ENCODE measurements at places on chromosomes 12 and 14.

GRCh38 chr12:132517740-132518100 lies 27.8 kb downstream of the FBRSL1 start:
- DNase-seq, result no peak

GRCh38 chr14:90742729-90743128 lies 73.5 kb downstream of the TTC7B start:
- no peak for DNase-seq

GRCh38 chr12:65511134-65511834 lies 232.8 kb downstream of the MSRB3 start:
- DNase-seq, result no peak

DNA sequence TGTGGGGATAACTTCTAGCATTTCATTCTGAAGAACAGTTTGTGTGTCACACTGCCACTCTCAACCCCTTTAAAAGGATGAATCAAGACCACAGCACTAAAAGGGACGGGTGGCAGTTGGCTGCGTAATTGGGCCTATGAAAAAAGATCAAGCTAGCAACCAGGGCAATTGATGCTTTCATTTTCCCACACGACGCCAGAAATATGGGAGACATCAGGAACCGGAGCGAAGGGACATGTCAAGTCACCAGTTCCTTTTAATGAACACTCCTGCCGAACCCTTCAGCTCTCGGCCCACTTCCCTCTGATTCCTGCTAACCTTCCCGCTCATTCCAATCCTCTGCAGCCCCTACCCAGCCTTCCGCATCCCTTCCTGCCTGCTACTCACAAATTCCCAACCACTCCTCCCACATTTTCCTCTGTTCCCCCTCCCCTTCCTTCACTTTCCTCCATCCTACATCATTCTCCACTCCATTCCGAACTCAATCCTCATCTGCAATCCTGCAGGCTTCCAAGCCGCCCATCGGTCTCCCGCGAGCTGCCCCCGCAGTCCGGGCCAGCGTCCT lies 753 bp downstream of the CSRNP2 start:
- peak; percentile 20 for DNase-seq

- no peak for DNase-seq
Observed at GRCh38 chr14:30355431-30355913, 203.5 kb upstream of the G2E3 start.

DNA sequence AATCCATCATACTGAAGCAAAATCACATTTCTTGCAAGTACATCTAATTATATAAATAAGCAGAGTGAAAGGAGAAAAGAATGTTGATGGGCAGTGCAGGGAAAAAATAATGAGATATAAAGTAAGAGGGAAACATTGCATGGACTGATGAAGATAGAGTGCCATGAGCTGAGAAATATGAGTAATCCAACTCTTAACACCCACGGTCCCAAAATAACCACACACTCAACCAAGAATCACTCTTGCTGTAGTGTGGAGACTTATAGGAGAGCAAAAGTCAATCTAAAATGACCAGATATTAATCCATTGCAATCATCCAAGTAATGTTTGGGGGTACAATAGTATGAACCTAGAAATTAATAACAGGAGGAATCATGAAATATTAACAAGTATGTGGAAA lies 40.2 kb downstream of the MYF5 start:
- no peak for DNase-seq
